Activated CD4-positive, alpha-beta T cell treated with anti-CD3 and anti-CD28 coated beads for 48 hours (primary cell): ENCODE measurements at places on chromosomes 12 and 14.

GRCh38 chr12:12056951-12057350 lies 13.8 kb upstream of the BCL2L14 start:
- DNase-seq, result no peak

GRCh38 chr14:77314043-77314442 lies 6.6 kb downstream of the POMT2 start:
- DNase-seq, result no peak

GRCh38 chr14:60225265-60225664 lies 23.8 kb upstream of the PPM1A start:
- no peak for DNase-seq

- no peak for DNase-seq
Measured at GRCh38 chr12:39300799-39301198, 142.1 kb downstream of the KIF21A start.

- DNase-seq, result no peak
Measured at GRCh38 chr14:38044710-38045109, 163.0 kb upstream of the SSTR1 start.

- peak; percentile 16 for DNase-seq
Measured at GRCh38 chr12:121712190-121712460, 427 bp upstream of the TMEM120B start.

DNA sequence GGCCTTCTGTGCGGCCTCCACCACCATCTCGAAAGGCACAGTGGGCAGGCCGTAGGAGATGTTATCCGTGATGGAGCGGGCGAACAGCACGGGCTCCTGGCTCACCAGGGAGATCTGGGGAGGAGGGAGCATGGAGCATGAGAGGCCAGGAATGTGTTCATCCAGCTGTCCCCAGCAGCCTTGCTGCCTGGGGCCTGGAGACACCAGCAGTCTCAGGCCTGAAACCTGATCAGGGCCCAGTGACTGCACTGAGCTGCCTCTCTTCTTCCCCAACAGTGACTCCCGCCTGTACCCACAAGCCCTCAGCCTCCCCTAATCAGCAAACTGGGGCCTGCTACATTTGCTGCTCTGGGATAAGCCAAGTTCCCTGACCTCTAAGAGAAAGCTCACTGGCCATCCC lies 30.9 kb downstream of the ABCB9 start:
- no peak for DNase-seq

- no peak for DNase-seq
Measured at GRCh38 chr14:28502517-28502916, 264.1 kb upstream of the FOXG1 start.

DNA sequence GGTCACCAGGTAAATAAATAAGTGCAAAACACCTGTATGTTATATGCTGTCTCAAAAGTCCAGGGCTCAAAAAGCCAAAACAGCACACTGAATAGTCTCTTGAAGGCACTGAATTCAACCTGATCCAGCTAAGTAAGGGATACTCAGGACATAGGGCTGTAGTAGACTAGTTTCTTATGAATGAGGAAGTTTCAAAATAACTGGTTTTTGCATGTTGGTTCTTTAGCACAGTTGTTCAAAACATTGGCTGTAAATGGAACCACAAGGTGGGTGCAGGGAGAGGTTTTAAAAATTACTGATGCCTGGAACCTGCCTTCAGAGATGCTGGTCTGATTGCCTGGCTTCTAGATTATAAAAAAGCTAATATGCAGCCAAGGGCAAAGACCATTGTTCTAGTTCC lies 34.1 kb downstream of the NDUFA12 start:
- no peak for DNase-seq
